Ovary (tissue), 10 donors: ENCODE measurements at places on chromosomes 12 and 14. TPM values are rescaled to one million over a fixed set of nuclear protein-coding genes. Genes with fewer than 3 reads are reported as not detected.
A peak's percentile ranks its signal among the peaks of the same experiment; 100 is the strongest.

- DNase-seq = no peak
- H3K27ac ChIP-seq = peak overlapping the region; percentile 76
- no peaks in the 10 kb centered on the region for H3K4me1 ChIP-seq
- no peaks in the 10 kb centered on the region for H3K27me3 ChIP-seq
Observed at GRCh38 chr12:43806737-43807072, 588 bp upstream of the TWF1 start.

- no peaks in the 10 kb centered on the region for H3K27me3 ChIP-seq
- H3K36me3 ChIP-seq = no peaks in the 10 kb centered on the region
- no peak overlapping the region for H3K27ac ChIP-seq
- DNase-seq = no peak
Observed at GRCh38 chr14:79011091-79011919, 841.1 kb downstream of the NRXN3 start.

- H3K36me3 ChIP-seq = no peaks in the 10 kb centered on the region
- DNase-seq = no peak
- no peaks in the 10 kb centered on the region for H3K4me1 ChIP-seq
Observed at GRCh38 chr12:100508751-100509150, 35.1 kb downstream of the NR1H4 start.

- no peaks in the 10 kb centered on the region for H3K36me3 ChIP-seq
- no peaks in the 10 kb centered on the region for H3K27me3 ChIP-seq
- no peak for DNase-seq
Observed at GRCh38 chr12:71046215-71046614, 111.6 kb downstream of the TSPAN8 start.

DNA sequence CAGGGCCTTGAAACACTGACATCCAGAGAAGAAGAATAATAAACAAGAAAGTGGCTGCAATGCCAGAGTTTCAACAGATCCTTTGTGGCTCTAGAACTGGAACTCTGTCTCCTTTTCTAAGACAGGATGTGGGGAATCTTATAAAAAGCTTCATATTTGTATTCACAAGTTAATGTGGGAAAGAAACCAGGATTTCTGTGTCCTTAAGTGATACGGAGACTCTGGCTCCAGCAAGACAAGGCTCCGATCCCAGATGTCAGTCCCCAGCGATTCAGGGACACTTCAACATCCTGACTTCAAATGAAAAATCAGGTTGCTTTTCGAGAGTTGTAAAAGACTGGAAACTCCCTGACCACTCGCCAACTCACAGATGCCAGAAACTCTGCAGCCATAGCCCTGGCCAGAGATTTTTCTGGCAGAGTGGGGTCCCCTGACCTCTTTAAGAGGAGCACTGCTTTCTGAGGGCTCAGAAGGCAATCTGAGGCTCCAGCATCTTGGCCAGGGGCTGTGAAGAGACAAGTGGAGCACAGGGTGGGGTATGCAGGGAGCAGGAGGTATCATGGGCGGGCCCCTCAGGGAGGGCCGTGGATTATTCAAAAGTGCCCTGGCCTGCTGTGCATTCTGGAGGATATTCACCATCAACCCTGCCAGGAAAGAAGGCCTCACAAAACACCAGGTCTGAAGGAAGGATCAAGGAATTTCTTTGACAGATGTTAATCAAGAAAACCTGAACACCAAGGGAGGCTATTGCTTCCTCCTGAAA is 53.3 kb downstream of the TMX1 start:
- no peak overlapping the region for H3K27ac ChIP-seq
- H3K4me3 ChIP-seq = no peak overlapping the region
- no peak for DNase-seq

GRCh38 chr12:81644503-81644902 is 114.6 kb downstream of the PPFIA2 start:
- H3K27ac ChIP-seq = no peak overlapping the region
- H3K36me3 ChIP-seq = no peaks in the 10 kb centered on the region
- no peak for DNase-seq
- H3K4me1 ChIP-seq = no peaks in the 10 kb centered on the region
- no peak overlapping the region for H3K4me3 ChIP-seq

GRCh38 chr14:63428486-63428885 is 109.8 kb upstream of the GPHB5 start:
- no peaks in the 10 kb centered on the region for H3K36me3 ChIP-seq
- no peak overlapping the region for H3K27ac ChIP-seq
- peaks cover 3% of the 10 kb centered on the region for H3K4me1 ChIP-seq
- no peak for DNase-seq
- H3K4me3 ChIP-seq = no peak overlapping the region

- no peaks in the 10 kb centered on the region for H3K27me3 ChIP-seq
- no peak for DNase-seq
- no peak overlapping the region for H3K27ac ChIP-seq
- H3K36me3 ChIP-seq = no peaks in the 10 kb centered on the region
- H3K4me1 ChIP-seq = no peaks in the 10 kb centered on the region
Observed at GRCh38 chr14:101788016-101788635, 26.6 kb downstream of the PPP2R5C start.

- no peak overlapping the region for H3K4me3 ChIP-seq
- no peak overlapping the region for H3K27ac ChIP-seq
- H3K27me3 ChIP-seq = no peaks in the 10 kb centered on the region
- H3K4me1 ChIP-seq = peaks cover 49% of the 10 kb centered on the region
- DNase-seq = no peak
Observed at GRCh38 chr14:75453817-75454434, 26.1 kb downstream of the JDP2 start.

DNA sequence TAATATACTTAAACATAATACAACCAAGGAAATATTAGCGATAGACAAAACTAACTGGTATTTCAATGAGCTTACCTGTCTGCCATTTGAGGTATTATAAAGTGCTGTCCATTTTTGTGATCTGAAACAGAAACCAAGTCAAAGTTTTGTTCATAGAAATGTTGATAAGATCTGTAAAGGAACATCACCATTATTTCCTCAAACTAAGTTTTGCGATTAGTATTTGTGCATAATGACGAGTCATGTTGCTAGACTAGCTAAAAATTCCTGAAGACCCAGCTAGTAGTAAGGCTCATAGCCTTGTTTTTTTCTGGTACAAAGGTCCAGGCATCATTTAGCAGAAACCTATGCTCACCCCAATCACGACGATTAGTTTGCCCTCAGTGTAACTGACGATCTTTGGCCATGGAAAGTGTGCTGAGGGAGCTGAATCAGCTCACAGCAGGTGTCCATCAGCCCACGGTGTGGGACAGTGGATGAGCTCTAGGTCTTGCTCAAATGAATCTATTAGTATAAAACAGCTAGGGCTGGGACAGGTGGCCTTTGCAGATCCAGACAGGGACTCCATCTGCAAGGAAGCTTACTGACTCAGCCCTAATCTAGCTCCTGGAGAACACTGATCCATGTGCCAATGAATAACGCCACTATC is 28.7 kb downstream of the GIT2 start:
- no peak overlapping the region for H3K27ac ChIP-seq
- DNase-seq = no peak
- no peaks in the 10 kb centered on the region for H3K4me1 ChIP-seq
- no peak overlapping the region for H3K4me3 ChIP-seq
- H3K27me3 ChIP-seq = no peaks in the 10 kb centered on the region

DNA sequence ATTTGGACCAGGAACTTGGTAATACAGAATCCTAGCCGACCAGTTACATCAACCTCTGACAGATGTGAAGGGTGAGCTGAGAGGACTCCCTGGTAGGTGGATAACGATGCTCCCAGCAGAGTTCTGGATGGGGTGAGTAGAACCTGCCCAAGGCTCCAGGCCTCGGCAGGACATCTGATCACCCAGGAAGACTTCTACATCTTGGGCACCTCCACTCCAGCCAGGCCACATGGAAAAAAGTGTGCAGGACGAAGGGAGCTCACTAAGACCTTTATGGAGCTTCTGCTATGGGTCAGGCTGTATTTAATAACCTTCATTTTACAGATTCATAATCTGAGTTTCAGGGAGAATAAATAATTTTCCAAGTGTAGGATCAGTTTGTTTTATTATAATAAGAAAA is 1028.7 kb downstream of the BCL11B start:
- no peak for DNase-seq
- no peak overlapping the region for H3K4me3 ChIP-seq
- H3K27me3 ChIP-seq = no peaks in the 10 kb centered on the region
- H3K27ac ChIP-seq = no peak overlapping the region

- H3K4me3 ChIP-seq = no peak overlapping the region
- H3K27me3 ChIP-seq = no peaks in the 10 kb centered on the region
- no peak for DNase-seq
- H3K36me3 ChIP-seq = no peaks in the 10 kb centered on the region
Observed at GRCh38 chr12:124534776-124535740, 32.4 kb downstream of the NCOR2 start.

GRCh38 chr14:32654106-32654505 is 284.6 kb upstream of the NPAS3 start:
- peaks cover 1% of the 10 kb centered on the region for H3K4me1 ChIP-seq
- H3K27me3 ChIP-seq = no peaks in the 10 kb centered on the region
- H3K27ac ChIP-seq = no peak overlapping the region
- no peaks in the 10 kb centered on the region for H3K36me3 ChIP-seq
- no peak overlapping the region for H3K4me3 ChIP-seq

DNA sequence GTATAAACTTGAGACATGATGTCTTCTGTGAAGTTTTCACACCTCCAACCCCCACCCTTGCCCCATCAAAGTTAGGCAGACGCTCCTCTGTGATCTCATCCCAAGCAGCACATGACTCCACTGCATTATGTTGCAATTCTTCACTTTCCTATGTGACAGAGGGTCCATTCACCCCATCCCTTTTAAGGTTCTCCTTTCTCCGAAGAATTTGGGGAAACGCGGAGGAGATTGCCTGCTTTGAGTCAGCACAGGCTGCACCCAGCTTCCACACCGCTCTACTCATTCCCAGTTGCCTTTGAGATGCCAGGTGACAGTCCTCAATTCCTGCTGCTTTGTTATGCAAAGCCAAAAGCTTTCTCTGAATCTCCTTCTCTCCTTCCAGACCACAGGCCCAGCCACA is 61.8 kb downstream of the PHLDA1 start:
- H3K36me3 ChIP-seq = no peaks in the 10 kb centered on the region
- H3K27me3 ChIP-seq = no peaks in the 10 kb centered on the region
- no peak overlapping the region for H3K4me3 ChIP-seq
- H3K4me1 ChIP-seq = no peaks in the 10 kb centered on the region

- H3K27ac ChIP-seq = no peak overlapping the region
- no peaks in the 10 kb centered on the region for H3K27me3 ChIP-seq
- H3K4me1 ChIP-seq = peaks cover 2% of the 10 kb centered on the region
- no peak for DNase-seq
- peak overlapping the region; percentile 51 for H3K4me3 ChIP-seq
Observed at GRCh38 chr14:50859296-50859624, 12.6 kb upstream of the ABHD12B start.

- DNase-seq = no peak
- H3K27me3 ChIP-seq = no peaks in the 10 kb centered on the region
- H3K4me3 ChIP-seq = no peak overlapping the region
- H3K4me1 ChIP-seq = peaks cover 4% of the 10 kb centered on the region
Observed at GRCh38 chr12:2281446-2281845, 228.7 kb downstream of the CACNA1C start.

- no peak overlapping the region for H3K27ac ChIP-seq
- no peak for DNase-seq
- H3K4me1 ChIP-seq = no peaks in the 10 kb centered on the region
- H3K4me3 ChIP-seq = no peak overlapping the region
Observed at GRCh38 chr14:26170885-26171284, 426.9 kb downstream of the NOVA1 start.

GRCh38 chr14:92565718-92566115 is 52.1 kb downstream of the RIN3 start:
- H3K4me1 ChIP-seq = peaks cover 11% of the 10 kb centered on the region
- no peaks in the 10 kb centered on the region for H3K36me3 ChIP-seq
- no peak for DNase-seq

DNA sequence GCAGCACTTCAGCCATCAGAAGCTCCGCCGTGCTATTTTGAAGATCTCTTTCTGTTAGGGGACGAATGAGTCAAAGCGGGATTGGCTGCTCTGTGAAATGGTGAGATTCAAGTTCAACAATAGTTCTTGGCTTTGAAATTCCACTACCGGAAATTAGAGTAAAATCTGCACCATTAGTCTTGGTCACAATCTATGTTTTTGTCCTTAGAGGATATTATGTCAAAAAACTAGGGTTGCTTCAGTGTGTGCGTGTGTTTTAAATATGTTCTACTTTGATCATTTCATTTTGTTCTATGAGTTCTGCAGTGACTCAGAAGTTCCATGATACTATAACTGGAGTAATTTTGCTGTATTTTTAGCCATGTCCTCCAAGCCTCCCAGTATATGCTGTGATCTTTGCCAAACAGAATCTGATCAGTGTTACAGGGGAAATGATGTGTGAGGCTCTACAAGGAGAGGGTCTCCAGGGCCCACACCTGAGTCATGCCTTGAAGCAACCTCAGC is 22.6 kb downstream of the GPHB5 start:
- H3K36me3 ChIP-seq = no peaks in the 10 kb centered on the region
- no peak for DNase-seq
- H3K4me1 ChIP-seq = no peaks in the 10 kb centered on the region
- no peaks in the 10 kb centered on the region for H3K27me3 ChIP-seq
- no peak overlapping the region for H3K27ac ChIP-seq
- no peak overlapping the region for H3K4me3 ChIP-seq

GRCh38 chr14:95524706-95525512 is 8.5 kb upstream of the SYNE3 start:
- no peak overlapping the region for H3K27ac ChIP-seq
- H3K4me1 ChIP-seq = peaks cover 18% of the 10 kb centered on the region
- no peaks in the 10 kb centered on the region for H3K36me3 ChIP-seq

- H3K27me3 ChIP-seq = no peaks in the 10 kb centered on the region
- no peaks in the 10 kb centered on the region for H3K36me3 ChIP-seq
- H3K4me1 ChIP-seq = no peaks in the 10 kb centered on the region
- no peak overlapping the region for H3K27ac ChIP-seq
- H3K4me3 ChIP-seq = no peak overlapping the region
- DNase-seq = peak; percentile 8
Observed at GRCh38 chr14:36271939-36272907, 48.2 kb downstream of the MBIP start.

DNA sequence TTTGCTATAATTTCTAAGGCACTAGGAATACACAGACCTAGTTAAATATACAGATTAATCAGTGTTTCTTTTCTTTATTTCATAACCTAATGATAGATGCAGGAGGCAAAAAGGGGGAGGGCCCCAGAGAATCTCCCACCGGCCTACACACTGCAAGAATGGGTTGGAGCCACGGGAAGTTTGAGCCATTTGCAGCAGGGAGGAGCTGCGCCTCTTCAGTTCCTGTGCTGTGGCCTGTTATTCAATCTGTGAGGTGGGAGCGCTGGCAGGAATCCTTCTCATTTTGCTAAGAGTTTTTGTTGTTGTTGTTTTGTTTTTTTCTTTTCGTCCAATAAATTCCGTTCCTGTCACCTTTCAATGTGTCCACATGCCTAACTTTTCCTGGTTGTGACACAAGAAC is 251.3 kb upstream of the RPL10L start:
- H3K4me3 ChIP-seq = no peak overlapping the region
- H3K4me1 ChIP-seq = no peaks in the 10 kb centered on the region
- no peak overlapping the region for H3K27ac ChIP-seq
- no peaks in the 10 kb centered on the region for H3K36me3 ChIP-seq
- DNase-seq = no peak

GRCh38 chr14:26157517-26157916 is 440.3 kb downstream of the NOVA1 start:
- H3K4me1 ChIP-seq = no peaks in the 10 kb centered on the region
- H3K27ac ChIP-seq = no peak overlapping the region
- H3K4me3 ChIP-seq = no peak overlapping the region
- no peaks in the 10 kb centered on the region for H3K27me3 ChIP-seq

Gene VRTN
- total RNA-seq = not detected

Gene WIF1
- 1.1 TPM for total RNA-seq

Gene CABP1
- total RNA-seq = 0.89 TPM

Gene PEBP1
- 268 TPM for total RNA-seq

Gene STON2
- total RNA-seq = 17.8 TPM

Gene ASPG
- total RNA-seq = 13.7 TPM

Gene KCNJ8
- total RNA-seq = 26.4 TPM

Gene VWF
- total RNA-seq = 88.7 TPM

Gene TOMM20L
- total RNA-seq = 0.78 TPM

Gene BDKRB1
- not detected for total RNA-seq

Gene FOXA1
- not detected for total RNA-seq
